ENCODE measurements at places on chromosomes 2 and 18.

- no peak for DNase-seq
These were observed 63.5 kb upstream of the RBM44 start for GRCh38 chr2:237734905-237735623.

DNA sequence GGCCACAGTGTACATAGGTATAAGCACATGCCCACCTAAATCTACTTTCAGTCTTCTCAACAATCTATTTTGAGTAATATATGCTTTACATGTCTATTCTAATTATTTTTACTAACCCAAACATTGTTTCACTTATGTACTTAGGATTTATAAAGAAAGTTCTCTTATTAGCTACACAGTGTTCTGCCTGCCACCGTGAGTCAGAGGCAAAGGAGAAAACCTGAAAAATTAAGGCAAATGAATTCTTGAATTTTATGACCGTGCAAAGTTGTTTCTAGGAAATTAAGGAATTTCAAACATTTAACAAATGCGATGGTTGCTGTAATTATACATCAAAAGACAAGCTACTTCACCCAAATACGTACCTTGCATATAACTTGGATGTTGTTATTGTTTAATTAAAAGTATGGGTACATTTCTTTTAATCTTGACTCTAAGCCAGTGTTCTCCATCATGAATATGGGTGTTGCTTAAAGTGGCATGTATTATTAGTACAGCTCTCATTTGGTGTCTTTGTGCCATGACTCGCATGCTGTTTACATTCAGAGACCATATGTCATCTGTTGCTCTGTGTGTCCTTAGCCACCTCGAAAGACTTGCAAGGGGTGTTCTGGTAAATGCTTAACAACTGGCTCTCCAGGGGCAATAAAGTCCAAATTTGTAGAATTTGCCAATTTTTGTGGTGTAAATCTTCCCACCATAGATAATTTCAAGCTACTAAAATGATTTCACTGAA is 154.3 kb upstream of the FN1 start:
- no peak for DNase-seq

GRCh38 chr2:180374502-180375281 is 367.6 kb upstream of the CWC22 start:
- DNase-seq, result no peak

DNA sequence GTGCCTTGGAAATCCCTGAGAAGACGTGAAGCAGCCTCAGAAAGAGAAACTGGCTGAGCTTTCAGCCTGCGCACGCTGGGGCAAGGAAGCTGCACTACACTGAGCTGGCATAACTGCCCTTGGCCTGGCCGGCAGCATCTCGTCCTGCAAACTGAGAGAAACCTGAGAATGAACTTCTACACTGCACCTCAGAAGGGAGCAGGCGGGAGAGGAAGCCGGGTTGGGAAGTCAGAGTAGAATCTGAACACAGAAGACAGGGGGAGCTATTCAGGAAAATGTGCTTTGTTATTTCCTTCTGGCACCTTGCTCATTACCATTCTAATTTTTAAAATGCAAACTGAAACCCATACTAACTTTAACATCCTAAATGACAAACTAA is 70.9 kb downstream of the ZEB2 start:
- no peak for DNase-seq

DNA sequence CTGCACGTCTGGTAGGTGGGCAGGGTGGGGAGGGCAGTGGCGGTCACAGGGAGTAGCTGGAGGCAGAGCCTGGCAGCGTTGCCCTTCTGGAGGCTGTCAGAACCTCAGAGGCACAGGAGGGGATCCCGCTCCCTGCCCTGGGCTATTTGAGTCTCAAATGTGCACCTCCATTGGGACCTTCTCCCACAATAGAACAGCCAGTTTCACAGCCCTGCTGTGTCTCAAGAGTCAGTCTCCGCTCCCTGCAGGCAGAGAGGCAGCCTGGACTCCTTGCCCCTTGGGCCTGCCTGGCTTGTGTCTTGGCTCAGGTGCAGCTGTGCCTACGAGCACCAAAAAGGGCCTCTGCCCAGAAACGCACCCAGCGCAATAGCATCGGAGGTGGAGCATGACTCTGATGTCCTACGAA is 57.4 kb downstream of the FAM168B start:
- no peak for DNase-seq

GRCh38 chr2:11867926-11868325 is 121.5 kb downstream of the LPIN1 start:
- DNase-seq, result no peak

DNA sequence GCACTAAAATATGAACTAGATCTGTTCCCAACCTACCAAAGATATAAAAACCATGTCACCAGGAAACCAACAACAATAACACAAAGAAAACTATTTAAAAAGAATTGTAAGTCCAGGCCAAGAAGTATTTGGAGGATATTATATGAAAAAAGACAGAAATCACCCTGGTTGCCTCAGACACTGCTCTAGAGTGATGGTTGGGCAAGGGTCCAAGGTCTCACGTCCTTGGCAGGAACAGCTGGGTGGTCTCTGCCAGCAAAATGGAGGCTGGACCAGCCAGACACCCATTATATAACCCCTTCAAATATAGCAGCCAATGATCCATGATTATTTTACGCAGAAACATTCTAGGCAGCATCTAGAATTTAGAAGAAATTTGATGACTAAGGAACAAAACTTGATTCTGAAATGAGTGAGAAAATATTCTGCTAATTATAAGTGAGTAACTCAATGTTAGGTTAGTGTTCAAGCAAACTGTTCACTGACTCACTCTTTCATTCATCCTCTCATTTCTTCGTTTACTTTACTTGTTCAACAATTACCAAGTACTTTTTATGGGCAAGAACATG is 35.4 kb downstream of the MRPL35 start:
- no peak for DNase-seq

DNA sequence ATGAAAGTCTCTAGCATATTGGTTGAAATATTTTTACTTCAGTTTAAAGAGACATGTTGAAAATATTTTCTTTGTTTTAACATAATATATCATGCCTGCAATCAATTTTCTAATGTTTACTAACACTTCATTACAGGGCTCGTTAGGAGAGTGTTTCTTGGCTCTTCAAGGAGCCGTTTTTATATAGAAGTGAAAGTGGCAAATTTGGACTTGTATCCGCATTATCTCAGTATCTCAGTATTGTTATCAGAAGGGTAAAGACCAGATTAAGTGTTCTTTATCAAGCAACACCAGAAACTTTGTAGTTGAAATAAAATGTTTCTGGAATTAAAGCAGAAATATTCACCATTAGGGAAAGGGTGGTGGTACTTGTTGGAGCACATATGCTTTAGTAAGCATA is 97.8 kb downstream of the BABAM2 start:
- no peak for DNase-seq

- no peak for DNase-seq
These were observed 9.6 kb upstream of the MMADHC start for GRCh38 chr2:149597050-149597667.

DNA sequence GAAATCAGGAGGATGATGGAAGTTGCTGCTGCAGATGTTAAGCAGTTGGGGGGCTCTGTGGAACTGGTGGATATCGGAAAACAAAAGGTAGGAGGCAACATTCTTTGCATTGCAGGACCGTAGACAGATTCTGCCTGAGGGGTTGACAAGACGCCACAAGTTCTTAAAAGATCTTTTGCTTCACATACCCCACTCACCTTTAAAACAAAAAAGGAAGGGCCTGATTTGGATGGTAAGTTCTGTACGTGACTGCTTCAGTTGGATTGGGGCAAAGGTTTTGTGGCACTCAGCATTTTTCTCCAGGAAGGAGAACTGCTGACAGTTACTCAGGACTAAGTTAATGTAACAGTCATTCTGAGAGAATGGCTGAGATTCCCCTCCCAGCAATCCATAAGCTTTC is 5.2 kb downstream of the CNDP2 start:
- no peak for DNase-seq

GRCh38 chr18:52537261-52537660 is 197.3 kb downstream of the DCC start:
- no peak for DNase-seq

DNA sequence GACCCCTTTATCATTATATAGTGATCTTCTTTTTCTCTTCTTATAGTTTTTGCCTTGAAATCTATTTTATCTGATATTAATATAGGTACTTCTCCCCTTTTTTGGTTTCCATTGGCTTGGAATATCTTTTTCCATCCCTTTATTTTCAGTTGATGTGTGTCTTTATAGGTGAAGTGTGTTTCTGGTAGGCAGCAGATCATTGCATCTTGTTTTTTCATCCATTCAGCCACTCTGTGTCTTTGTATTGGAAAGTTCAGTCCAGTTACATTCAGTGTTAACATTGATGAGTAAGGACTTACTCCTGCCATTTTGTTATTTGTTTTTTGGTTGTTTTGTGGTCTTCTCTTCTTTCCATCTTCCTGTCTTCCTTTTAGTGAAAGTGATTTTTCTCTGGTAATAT is 133.4 kb downstream of the DIS3L2 start:
- DNase-seq, result no peak

DNA sequence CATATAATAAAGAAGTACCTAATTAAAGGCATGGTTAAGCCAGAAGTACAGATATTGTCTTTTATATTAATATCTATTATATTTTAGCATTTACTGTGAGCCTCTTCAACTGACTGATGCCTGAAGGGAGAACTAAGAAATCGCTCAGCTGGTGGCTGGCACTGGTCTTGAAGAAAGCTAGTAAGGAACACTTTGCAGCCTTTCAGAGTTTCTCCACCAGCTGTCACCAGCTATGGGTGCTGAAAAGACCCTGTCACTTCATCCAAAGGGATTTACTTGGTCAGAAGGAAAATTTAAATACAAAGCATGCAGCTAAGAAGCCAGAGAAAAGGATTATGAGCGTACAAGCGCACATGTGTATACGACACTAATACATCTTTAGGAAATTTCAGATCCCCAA is 525.9 kb downstream of the TMEM182 start:
- no peak for DNase-seq

- DNase-seq, result no peak
These were observed 84.5 kb upstream of the SNTG2 start for GRCh38 chr2:866009-866680.

GRCh38 chr2:167790781-167791450 is 456.5 kb downstream of the STK39 start:
- DNase-seq, result no peak

Data from HT1080 (cell line).